ENCODE measurements at places on chromosomes 12 and 14.

GRCh38 chr12:49089821-49090773 lies 4.5 kb downstream of the DHH start:
- DNase-seq, result no peak

- no peak for DNase-seq
Observed at GRCh38 chr12:90024262-90024661, 315.6 kb upstream of the ATP2B1 start.

- no peak for DNase-seq
Observed at GRCh38 chr14:84749191-84749955, 780.6 kb upstream of the FLRT2 start.

DNA sequence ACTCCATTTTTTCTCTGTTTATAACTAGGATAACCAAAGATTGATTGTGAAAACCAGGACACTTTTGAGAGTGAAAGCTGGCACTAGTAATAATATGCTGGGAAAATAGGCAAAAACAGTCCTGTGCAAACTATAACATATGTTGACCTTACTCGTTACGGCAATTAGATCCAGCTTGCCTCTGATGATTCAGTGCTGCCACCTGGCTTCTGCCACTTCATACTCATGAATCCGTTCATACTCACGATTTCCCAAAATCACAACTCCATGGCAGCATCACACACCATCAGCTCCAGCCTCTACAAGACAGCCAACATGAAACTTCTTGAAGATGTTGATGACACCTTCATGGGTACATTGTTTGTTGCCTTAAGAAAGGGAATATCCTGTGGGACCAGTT lies 49.1 kb upstream of the CAND1 start:
- no peak for DNase-seq

- DNase-seq, result no peak
Observed at GRCh38 chr12:15769586-15769985, 19.6 kb downstream of the EPS8 start.

Data from keratinocyte (primary cell).